ENCODE measurements at places on chromosomes 3 and 15. TPM values are rescaled to one million over a fixed set of nuclear protein-coding genes. Genes with fewer than 3 reads are reported as not detected.

DNA sequence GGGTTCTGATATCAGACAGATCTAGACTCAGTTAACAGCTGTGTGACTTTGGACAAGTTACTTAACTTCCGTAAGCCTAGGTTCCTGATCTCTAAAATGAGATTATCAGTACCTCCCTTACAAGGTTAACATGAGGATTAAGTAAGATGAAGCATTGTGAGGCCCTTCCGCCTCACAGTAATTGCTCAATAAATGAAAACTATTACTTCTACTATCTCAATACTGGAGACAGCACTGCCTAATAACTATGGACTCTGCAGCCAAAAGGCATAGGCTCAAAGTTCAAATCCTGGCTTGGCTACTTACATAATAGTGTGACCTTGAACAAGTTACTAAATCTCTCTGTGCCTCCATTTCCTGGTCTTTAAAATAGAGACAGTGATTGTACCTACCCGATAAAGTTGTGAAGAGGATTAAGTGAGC lies 82.0 kb upstream of the ATP11B start:
- DNase-seq = no peak

DNA sequence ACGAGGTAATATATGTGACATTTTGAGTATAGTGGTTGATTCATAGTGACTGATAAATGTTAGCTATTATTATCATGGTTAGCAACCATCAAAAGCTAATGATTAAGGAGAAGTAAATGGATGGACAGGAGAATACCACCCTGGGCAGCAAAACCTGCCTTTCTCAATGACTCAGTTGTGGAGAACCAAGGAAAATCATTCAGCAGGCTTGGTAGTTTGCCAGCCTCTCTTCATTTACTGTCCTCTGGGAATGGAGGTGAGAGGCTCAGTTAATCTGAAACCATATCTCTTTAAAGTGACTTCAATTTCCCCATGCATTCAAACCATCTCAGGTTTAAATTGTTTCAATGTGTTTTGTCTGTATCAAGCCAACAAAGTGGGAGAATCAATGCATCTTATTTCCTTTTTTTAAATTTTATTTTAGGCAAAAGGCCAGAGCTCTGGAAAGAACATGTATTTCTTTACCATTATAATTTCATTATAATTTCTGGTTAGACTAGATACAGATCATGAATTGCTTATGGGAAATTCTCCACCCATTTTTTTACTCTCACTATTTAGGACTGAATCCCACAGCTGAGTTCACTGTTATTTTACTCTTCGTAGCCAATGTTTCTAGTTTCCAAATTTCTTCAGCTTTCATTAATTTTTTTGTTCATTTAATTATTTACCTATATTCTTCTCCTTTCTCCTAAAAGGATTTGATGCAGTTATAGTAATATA lies 2.7 kb downstream of the TM4SF18 start:
- DNase-seq = no peak

- DNase-seq = no peak
Measured at GRCh38 chr3:112464264-112464663, 35.0 kb downstream of the BTLA start.

- no peak for DNase-seq
Measured at GRCh38 chr3:38163841-38164642, 1.3 kb upstream of the OXSR1 start.

The CFAP100 gene
- not detected for total RNA-seq

- no peak for DNase-seq
Measured at GRCh38 chr15:45668386-45668785, 33.6 kb downstream of the SQOR start.

- no peak for DNase-seq
Measured at GRCh38 chr3:61601831-61602230, 40.5 kb downstream of the PTPRG start.

The ROPN1 gene
- 6.1 TPM for total RNA-seq

All from breast epithelium (tissue), 4 donors.